ENCODE measurements at places on chromosomes 5 and 9. TPM values are rescaled to one million over a fixed set of nuclear protein-coding genes. Genes with fewer than 3 reads are reported as not detected.

GRCh38 chr5:133952729-133953567 is 15.5 kb downstream of the C5orf15 start:
- peak; percentile 77 for DNase-seq

GRCh38 chr9:91130796-91131318 is 230.9 kb downstream of the AUH start:
- no peak for DNase-seq

DNA sequence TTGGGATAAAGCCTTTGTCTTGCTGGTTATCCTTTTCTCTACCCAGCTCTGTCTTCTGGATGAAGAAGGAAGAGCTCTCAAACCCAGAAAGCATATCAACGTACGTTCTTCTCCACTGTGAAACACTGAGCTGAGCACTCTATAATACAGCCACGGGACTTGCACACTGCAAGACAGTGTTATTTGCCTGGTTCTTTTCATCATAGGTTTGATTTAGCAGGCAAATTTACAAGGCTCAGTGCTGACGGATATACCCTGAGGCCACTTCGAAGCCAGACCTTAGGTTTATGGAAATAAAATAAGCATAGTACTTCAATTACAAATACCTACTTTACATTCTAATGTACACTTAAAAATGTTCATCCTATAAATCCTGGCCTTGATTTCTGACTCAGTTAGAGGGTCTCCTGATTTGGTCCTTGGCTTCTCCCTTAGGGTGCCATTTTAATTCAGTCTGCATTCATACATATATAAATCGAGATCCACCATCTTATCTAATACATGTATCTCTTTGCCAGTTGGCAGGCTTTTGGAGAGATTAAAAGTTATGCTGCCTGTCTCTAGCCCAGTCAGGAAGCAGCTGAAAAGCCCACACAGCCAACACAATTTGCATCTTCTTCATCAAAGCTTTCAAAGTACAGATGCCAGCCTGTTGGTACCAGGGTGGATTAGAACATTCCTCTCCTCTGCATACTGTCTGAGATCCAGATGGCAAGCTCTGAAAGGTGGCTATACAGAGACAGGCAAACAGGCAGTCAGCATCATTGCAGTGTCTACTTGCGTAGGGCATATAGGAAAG is 194.4 kb downstream of the DEPDC1B start:
- no peak for DNase-seq

DNA sequence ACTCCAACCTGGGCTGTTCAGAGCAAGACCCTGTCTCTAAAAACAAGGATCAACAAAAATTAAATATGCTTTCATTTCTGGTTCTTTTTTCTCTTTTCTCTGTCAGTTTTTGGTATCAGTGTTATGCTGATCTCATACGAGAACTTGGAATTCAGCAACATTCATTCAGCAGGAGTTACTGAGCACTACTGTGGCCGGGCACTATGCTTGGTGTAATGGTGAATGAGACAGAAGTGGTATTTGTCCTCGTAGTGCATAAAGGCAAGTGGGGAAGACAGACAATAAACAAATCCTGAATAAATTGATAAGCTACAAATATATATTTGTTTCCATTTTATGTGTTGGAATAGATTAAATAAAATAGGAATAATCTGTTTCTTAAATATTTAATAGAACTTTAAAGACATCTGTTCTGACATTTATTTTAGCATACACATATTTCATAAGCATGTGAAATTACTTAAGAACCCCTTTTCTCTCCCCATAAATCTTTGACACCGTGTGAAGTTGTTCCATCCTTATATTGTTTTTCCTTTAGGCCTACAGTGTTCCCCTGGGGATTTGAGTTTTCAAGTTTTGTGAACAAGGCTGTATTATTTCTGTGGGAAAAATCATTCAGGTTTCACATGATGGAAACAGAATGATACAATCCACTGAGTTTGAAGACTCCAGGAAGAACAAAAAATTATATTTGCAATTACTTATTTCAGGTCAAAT is 24.6 kb downstream of the UBAP1 start:
- DNase-seq, result no peak

ZNF484 gene
- 12.9 TPM for polyA plus RNA-seq

DNA sequence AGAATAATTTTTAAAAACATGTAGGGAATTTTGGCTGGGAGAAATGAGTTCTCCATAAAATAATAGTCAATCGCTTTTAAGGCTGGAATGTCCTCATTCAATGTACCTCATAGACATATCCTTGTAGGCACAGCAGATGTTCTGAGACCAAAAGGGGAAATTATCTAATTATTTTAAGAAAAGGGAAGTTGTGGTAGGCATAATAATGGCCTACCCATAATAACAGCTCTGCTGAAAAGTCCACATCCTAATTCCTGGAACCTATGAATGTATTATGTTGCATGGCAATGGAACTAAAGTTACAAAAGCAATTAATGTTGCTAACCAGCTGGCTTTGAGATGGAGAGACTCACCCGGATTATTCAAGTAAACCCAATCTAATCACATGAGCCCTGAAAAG is 216.1 kb downstream of the TRIM36 start:
- DNase-seq, result no peak

ORM2 gene
- 1.0 TPM for polyA plus RNA-seq

GRCh38 chr9:137902646-137903045 is 25.1 kb downstream of the CACNA1B start:
- no peak for DNase-seq

DNA sequence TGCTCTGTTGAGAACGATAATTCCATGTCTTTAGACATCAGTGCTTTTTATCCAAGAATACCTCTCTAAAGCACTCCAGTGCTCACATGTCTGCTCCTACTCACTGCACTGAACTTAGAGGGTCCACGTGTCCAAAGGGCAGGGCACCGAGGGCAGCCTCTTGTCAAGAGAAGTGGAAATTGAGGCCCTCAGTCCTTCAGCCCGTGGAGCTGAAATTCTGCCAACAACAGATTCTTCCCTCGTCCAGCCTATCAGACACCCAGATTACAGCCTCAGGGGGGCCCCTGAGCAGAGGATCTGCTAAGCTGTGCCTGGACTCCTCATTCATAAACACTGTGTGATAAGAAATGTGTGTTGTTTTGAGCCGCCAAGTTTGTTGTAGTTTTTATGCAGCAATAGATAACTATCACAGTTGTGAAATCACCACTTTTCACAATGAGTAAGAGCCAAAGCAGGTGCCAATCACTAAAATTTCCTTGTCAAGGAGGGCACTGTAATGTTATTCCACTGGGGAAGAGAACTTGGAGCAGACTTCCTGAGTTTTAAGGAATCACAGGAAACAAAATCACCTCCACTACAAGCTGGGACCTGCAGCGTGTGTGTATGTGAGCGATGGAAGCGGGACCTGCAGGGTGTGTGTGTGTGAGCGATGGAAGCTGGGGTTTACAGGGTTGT is 58.8 kb upstream of the IGFBPL1 start:
- no peak for DNase-seq

DNA sequence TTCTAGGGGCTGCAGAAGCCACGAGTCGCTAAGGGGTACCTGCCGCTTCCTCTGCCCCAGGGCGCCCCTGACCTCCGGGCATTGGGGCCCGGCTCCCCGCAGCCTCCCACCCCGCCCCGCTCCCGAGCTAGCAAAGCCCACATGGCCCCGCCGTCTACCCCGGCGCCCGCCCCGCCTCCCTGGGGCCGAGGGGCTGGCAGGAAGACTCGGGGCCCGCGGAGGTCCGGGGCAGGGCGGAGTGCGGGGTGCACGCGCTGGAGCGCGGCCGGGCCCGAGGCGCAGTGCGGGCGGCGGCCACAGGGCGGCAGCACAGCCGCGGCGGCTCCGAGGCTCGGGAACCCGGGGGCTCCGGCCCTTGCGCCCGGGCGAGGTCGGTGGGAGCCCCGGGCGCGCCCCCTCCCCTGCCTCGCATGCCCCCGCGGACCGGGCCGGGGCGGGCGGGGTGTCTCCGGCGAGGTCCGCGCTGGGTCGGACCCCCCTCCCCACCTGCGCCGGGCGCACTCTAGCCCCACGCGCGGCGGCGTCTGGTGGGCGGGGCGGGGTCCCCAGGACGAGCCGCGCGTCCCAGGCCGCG is 6.7 kb downstream of the NRARP start:
- no peak for DNase-seq

GRCh38 chr5:171609806-171610452 is 175.7 kb upstream of the SMIM23 start:
- no peak for DNase-seq
